ENCODE measurements at places on chromosomes 16 and 17.

DNA sequence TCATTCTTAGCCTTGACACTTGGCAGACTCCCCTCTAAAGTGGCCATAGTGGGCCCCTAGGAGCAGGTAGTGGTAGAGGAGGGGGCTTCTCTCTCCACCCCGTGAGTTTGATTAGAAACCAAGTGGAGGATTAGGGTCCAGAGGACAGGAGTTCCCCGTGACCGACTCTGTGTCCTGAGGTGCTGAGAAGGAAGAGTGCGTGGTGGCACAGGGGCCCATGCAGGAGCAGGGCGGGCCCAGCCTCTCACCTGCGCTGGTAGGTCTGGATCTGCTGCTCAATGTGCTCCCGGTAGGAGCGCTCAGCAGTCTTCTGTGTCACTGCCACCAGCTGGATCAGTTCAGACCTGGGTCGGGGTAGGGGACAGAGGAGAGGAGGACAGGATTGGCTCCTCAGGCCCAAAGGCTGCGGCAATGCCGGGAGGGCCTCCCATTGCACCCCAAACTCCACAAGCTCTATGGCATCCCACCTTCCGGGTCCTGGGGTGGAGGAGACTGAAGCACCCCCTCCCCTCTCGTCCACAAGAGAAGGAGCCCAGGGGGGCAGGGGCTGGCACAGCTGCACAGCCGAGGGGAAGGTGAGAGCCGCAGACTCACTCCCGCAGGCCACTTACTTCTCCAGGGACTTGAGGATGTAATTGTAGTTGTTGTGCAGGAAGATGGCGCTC is 6.2 kb downstream of the ZACN start:
- DNase-seq, result no peak

GRCh38 chr17:19570544-19571062 is 36.9 kb downstream of the SLC47A1 start:
- no peak for DNase-seq

DNA sequence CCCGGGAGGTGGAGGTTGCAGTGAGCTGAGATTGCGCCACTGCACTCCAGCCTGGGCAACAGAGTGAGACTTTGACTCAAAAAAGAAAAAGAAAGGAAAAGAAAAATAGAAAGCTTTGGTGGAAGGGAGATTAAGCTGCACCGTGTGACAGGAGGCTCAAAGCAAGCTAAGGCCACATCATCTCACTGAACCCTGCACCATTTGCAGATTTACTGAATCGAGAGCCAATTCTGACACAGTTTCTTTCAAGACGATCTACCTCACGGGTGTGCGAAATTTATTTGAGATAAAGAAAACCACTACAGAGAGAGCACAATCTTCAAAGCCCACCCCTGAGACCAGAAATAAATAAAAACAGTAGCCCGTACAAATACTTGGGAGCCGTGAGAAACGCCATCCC is 49.6 kb downstream of the RTN4RL1 start:
- DNase-seq, result no peak

DNA sequence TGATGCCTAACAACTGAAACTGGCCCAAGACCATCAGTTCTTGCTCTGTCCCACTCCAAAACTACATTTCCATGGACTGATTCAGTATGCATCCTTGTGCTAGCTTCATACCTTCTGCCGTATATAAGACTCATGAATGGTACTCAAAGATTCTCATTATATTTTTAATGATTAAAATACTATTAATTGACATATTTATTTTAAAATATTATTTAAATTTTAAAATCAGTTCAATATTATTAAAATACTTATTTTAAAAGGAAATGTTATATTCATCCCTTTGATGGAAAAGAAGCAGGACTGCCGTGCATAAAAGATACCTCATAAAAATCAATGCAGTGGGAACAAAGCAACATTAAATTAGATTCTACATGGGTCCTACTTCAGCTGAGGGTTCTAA is 153.4 kb downstream of the AXIN2 start:
- no peak for DNase-seq

GRCh38 chr17:2822358-2822757 is 26.1 kb downstream of the RAP1GAP2 start:
- DNase-seq, result no peak

GRCh38 chr17:13353590-13353989 is 248.1 kb downstream of the HS3ST3A1 start:
- DNase-seq, result no peak

GRCh38 chr17:692116-692515 is 22.5 kb downstream of the VPS53 start:
- DNase-seq, result no peak

DNA sequence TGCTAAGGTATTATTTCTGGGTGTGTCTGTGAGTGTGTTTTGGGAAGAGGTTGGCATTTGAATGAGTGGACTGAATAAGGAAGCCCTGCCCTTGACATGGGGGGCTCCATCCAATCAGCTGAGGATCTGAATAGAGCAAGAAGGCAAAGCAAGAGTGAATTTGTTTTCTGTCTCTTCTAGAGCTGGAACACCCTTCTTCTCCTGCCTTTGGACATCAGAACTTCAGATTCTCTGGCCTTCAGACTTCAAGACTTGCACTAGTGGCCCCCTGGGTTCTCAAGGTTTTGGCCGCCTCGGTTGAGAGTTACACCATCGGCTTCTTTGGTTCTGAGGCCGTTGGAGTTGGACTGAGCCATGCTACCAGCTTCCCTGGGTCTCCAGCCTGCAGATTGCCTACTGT is 448.6 kb downstream of the SHISA9 start:
- DNase-seq, result no peak

DNA sequence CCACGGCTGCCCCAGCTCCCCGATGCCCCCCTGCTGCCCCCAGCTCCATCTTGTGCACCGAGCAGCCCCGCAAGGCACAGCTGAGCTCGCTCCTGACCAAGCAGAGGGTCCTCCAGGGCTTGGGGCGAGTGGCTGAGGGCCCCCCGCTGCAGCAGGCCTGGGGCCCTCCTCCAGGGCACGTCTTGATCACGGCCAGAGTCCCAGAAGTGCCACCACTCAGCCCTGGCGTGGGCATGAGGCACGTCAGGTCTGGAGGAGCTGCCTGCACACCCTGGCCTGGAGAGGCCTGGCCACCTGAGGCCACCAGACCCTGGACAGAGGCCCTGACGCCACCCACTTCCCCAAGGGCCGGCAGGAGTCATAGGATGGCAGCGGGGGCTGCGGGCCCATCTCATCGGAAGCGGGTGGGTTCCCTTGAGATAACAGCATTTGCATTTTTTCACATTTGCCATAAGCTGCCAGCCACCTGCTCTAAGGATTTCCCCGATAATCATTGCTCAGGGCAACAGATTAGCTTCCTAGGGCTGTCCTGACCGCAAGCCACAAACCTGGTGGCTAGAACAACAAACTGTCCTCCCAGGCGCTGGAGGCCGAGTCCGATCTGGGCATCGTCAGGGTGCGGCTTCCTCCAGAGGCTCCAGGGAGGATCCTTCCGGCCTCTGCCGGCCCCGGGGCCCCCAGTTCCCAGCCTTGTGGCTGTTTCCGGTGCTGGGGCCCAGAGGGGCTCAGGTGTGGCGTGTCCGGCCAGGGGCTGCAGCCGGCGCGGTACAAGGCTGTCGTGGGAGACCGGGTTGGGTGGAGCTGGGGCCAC is 23.9 kb upstream of the C1QTNF8 start:
- DNase-seq, result no peak

DNA sequence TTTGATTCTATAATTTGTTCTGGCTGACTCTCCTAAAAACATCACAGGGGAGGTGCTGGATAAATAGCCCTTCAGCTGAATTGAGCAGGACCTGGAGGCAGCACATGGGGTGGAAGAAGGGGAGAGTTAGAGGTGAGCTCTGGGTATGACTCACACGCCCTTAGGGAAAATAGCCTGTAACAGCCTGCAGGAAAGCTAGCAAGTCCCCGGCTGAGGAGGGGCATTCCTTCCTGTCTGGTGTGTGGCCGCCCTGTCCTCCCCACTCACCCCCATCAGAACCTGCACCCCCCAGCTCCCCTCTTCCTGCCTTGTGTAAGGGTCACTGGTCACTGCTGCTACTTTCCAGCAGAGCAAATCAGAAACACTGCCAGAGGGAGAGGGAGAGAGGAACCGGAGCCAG is 187.4 kb downstream of the C16orf95 start:
- no peak for DNase-seq

- no peak for DNase-seq
These were observed 15.0 kb downstream of the CA10 start for GRCh38 chr17:52143542-52143941.

DNA sequence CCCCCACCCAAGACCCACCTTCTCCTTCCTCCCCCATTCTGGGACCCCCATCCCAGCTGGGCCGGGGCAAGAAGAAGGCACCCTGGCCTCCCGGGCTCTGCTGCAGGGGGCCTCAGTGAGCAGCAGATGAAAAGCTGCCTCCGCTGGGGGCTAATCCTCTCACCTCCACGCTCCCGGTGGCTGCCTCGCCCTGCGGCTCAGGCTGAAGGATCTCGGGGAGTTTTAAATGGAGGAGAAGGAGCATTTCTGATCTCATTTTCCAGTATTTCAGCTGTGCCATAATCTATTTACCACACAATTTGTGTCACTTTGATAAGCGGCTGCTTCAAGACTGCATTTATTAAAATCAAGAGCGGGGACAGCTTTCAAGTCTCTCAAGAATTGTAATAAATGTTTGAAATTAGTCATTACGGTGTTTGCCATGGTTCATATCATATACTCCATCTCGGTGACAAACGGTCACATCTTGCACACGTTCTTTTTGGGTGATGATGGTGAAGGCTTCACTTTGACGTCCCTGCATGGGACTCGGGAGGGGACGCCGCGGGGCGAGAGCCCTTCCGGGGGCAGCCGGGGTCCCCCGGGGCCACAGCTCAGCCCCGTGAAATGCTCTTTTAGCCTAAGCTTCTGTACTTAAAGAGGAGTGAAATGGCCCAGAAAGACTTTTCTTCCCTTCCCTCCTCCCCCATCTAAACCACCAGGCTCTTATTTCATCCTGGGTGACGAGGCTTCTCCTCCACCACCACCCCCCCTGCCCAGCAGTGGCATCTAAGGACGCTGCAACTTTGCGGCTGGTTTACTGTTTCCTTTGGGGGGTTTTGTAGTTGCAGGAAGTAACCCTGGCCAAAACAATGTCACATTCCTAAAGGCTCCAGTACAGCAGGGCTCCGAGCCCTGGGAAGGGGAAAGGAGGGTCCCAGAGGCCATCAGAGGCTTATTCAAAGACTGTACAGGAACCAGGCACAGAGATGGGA is 313.1 kb upstream of the TNRC6C start:
- DNase-seq, result peak; percentile 42

GRCh38 chr17:28716740-28717577 is 709 bp downstream of the RAB34 start:
- no peak for DNase-seq

- DNase-seq, result no peak
These were observed 31.5 kb downstream of the UBE2G1 start for GRCh38 chr17:4334776-4335584.

- no peak for DNase-seq
These were observed 29.0 kb downstream of the TIMM22 start for GRCh38 chr17:1025733-1026598.

DNA sequence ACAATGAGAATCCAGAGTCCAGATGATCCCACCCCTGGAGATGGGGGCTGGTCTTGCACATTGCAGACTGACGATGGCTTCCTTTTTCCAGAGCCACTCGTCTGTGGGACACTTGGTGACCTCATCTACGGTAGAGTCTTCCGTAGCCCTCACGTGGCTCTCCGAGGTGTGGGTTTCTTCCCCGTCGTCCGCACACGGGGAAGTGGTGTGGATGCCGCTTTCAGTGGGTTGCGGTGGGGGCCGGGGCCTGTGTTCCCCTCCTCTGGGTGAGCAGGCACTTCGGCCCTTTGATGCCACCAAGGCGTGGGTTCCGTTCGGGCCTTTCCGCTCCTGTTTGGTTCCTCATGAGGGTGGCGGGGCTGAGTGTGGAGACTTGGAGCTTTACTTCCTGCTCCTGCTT is 21.4 kb downstream of the BAIAP2 start:
- DNase-seq, result no peak

DNA sequence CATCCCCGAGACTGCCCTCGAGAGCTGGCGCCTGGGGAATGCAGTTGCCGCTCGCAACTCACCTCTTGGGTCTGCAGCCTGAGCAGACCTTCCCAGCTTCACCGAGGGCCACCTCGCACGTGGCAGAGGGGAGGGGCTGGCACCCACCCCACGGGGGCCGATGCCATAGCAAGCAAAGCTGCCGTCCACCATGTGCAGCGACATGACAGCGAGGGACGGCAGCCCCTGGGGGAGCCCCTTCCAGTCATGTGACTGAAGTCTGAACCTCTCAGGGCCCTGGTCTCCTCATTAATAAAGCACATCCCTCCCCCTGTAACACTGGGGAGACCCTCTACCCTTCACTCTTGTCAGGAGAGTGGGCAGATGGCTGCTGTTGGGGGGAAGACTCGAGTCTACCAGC is 30.5 kb downstream of the CIBAR2 start:
- DNase-seq, result no peak

DNA sequence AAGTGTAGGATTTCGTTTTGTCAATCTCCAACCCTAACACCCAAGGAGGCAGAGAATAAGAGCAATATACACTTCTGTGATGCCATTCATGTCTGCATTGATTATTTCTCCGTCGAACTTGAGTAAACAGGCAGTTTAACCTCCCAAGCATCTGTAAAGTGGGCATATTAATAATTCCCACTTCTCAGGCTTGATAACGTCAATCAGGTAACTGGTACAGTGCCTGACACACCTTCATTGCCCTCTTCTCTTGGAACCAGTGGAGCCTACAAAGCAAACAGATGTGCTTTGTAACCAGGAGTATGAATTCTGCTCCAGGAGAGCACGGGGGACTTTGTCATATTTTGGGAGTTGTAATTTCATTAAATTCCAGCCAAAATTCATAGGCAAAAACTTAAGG is 32.5 kb upstream of the PLCG2 start:
- DNase-seq, result no peak

DNA sequence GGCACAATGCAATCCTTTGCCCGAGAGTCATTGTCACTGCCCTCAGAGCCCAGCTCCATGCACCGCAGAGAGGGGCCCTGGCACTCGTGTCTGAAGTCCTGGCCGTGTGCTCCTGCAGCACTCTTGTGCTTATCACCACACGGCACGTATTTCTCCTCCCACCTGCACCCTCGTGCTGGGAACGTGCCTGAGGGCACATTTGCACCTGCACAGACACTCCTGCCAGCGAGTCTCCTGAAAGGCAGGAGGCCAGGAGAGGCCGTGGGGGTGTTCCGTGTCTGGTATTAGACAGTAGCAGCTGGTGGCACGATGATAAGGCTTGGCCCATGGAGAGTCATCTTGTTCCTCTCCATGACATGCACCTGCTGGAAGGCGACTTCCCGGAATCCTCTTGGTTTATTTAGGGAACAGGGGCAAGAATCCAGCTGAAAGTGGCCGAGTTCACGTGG is 3.4 kb upstream of the ACSF3 start:
- no peak for DNase-seq

DNA sequence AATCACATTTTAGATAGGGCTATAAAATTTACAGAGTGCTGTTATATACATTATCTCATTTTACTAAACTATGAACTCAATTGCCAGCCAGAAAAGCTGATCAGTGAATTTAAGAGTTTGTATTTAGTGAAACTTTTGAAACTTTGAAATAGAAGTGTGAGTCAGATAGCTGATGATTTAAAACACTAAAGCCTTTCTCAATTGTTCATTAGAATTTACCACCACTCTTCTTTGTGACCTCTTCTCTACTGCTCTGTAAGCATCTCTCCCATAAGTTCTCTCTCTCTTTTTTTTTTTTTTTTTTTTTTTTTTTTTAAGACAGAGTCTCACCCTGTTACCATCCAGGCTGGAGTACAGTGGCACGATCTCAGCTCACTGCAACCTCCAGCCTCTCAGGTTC is 43.7 kb downstream of the GOSR1 start:
- DNase-seq, result no peak

Data from activated CD8-positive, alpha-beta memory T cell treated with anti-CD3 and anti-CD28 coated beads for 1 hour (primary cell).